HS-27A (cell line): ENCODE measurements at places on chromosomes 4 and X.

GRCh38 chr4:159673221-159673620 is 570.3 kb downstream of the RAPGEF2 start:
- no peak for DNase-seq

GRCh38 chr4:97367878-97368277 is 775.4 kb downstream of the STPG2 start:
- DNase-seq: no peak

- DNase-seq: no peak
These were observed 236.2 kb upstream of the SFRP2 start for GRCh38 chr4:154025110-154025509.

- no peak for DNase-seq
These were observed 418.0 kb downstream of the SH2D1A start for GRCh38 chrX:124764354-124764753.

DNA sequence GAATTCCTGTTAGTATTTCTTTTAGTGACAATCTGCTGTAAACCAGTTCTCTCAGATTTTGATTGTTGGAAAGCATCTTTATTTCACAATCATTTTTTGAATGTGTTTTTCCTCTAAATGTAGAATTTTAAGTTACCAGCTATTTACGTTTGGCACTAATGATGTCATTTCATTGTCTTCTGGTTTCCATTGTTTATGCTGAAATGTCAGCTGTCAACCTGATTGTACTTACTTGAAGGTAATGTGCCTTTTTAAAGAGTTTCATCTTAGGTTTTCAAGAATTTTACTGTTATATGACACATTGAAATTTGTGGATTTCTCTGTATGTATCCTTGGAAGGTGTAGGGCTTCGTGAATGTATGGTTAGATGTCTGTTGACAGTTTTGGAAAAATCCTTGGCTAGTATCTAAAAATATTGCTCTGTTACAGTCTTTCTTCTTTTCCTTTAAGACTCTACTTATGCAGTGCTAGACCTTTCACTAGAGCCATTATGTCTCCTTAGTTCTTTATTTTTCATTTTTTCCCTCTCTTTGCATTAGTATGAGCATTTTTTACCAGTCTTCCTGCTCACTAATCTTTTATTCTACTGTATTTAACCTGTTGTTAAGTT is 30.4 kb downstream of the SMAD1 start:
- no peak for DNase-seq

- no peak for DNase-seq
These were observed 24.0 kb downstream of the ASB9 start for GRCh38 chrX:15245896-15246295.

DNA sequence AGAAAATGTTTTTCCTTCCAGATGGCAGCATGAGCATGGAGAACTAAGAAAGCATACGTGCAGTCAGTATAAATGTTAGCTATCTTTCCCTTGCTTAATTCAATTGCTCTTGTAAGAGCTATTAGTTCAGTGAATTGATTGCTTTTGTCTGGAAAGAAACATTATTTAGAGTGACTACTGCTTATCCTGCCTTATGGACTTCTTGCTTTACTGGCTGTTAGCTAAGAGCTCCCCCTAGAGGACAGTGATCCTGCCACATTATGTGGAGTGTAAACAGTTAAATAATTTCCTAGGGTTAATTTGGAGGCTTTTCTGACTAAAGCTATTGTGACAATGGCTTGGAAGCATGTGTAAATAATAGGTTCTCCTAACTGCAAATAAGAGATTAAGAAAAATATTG is 1402.4 kb downstream of the FAM133A start:
- no peak for DNase-seq

- DNase-seq: no peak
These were observed 10.3 kb downstream of the NOCT start for GRCh38 chr4:139025841-139026240.

DNA sequence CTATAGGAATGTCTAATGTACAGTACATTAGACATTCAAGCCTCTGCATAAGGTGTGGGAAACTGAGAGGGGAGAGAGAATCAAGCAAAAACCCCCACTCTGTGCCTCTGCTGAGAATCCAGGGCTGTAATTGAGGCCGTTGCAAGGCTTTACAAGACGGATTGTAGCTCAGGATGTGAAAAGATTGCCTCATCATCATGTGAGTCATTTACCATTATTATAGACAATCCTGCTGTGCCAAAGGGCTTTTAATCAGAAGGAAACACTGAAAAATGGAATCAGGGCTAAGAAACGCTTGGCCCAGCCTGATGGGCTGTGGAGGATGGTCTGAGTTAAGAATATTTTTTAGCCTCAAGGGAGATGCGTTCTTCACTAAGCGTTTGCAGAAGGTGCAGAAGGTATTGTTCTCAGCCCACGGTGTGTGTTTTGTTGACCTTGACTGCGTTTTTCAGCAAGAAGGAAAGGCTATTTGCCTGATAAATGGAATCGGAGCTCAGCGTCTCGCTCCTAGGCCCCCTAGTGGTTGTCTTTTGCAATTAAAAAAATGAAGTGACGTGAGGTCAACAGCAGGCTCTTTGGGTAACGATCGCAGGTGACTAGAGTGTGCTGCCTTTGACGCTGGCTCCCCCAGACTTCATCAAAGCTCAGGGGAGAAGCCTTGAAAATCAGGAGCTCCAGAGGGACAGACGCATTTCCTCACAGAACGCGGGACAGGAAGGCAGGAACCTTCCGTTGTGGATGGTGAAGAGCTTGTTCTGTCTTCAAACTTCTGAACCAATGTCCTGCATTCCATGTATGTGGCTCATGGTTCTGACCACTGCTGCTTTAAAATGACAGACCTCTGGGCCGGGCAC is 18.1 kb upstream of the CHRNA9 start:
- peak; percentile 43 for DNase-seq

DNA sequence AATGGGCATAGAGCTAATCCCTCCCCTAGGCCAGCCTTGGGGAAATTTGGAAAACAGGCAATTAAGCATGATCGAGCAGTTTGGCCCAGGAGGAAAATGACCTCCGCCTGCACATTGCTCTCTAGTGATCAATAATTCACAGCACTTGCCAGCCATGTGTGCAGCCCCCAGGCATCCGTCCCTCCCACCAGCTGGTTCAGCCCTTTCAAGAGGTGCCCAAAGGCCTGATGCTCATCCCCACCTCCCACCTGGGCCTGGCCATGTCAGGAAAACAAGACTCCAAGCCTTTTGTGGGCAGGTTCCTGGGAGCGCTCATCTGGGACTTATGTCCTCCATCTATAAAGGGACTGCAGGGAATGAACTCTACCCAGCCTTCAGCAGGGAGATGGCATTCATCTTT is 17.5 kb upstream of the PPP2R2C start:
- no peak for DNase-seq

DNA sequence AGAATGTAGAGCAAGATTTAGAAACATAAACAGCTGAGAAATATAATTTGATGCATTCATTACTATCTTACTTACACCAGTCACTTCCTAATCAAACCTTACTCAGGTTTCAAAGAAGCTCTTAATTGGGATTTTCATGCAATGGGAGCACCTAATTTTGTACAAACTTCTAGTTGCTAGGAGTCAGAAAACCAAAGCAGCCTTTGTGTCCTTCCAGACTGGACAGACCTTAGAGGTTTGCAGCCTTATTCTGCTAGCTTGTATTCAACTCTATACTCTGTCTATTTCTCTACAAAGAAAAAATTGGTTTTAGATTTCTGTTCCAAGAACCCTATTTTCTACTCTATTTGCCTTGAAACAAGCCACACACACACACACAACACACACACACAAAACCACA is 19.4 kb downstream of the GABRA2 start:
- no peak for DNase-seq

DNA sequence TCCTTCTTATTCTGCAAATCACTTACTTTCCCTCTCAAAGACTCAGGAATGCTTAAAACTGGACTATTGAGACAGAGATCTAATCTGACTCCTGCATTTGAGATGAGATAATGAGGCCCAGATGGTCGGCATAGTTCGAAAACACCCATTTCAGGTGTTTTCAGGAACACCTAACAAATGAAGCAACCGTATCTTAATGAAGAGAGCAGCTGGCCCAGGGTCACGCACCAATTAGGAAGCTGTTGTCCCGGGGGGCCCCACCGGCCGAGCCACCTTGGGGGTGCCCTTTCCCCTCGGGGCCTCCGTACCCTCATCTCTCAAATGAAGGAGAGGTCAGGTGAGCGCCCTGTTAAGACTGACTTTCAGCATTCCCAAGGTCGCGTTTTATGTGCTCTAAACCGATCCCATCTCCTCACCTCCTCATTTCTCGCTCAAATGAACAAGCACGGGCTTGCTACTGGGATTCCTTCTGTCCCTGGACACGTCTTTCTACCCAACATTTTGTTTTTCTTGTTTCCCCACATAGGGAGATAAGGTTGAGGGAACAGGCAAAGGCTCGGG is 824 bp downstream of the LRPAP1 start:
- no peak for DNase-seq

DNA sequence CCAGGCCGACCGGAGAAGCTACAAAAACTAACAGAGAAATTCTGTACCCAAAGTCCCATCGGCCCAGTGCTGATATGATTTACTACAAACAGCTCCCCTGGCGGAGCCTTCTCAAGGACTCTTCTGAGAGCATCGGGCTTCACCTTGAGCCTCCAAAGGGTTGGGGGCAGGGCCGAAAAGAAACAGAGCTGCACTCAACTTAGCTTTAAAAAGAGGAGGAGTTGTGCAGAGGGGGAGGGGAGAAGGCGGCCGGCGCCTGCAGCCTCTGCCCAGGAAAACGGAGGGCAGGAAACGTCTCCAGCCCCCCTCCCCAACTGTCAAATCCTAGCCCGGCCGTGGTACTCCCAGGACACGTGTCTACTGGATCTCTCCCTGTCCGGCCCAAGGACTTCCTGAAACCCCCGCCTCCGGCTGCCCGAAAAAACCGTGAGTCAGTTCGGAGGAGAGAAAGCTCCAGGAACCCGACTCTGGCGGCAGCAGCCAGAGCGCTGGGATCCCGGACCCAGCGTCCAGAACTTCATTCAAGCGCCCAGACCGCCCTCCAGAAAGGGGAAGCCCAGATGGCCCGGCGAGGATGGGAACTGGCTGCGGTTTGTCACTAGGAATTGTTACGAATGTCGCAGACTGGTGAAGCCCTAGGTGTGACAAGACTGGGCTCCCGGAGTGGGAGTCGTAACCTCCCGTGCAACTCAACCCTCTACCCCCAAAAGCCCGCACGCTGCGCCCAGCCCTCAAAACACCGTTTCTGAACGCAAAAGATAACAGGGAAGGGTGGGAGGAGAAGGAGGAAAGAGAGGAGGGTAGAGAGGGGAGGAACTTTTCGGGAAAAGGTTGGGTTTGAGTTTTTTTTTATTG is 973 bp downstream of the ADAMTS3 start:
- peak; percentile 72 for DNase-seq

DNA sequence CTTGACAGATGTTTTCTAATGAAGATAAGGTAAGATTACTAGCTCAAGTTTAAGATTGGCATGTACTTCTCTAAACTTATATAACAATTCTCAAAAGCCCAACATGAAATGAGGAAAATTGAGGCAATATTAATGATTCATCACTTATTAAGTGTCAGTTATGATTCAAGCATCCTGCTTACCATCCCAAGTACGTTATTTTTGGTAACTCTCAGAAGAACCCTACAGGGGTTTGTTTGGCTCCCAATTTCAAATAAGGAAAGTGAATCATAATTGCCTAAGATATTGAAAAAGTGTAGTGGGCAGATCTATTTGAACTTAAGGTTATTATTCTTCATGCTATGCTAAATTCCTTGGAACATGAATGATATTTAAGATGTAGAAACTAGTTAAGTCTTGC is 387.9 kb upstream of the TENM3 start:
- DNase-seq: no peak

- no peak for DNase-seq
These were observed 357.4 kb downstream of the STIM2 start for GRCh38 chr4:27218013-27218412.

- no peak for DNase-seq
These were observed 19.3 kb upstream of the VCX2 start for GRCh38 chrX:8190341-8190830.

GRCh38 chrX:35461164-35461563 is 337.0 kb upstream of the MAGEB16 start:
- DNase-seq: no peak

- DNase-seq: no peak
These were observed 1646.2 kb upstream of the TENM3 start for GRCh38 chr4:180596888-180597483.

DNA sequence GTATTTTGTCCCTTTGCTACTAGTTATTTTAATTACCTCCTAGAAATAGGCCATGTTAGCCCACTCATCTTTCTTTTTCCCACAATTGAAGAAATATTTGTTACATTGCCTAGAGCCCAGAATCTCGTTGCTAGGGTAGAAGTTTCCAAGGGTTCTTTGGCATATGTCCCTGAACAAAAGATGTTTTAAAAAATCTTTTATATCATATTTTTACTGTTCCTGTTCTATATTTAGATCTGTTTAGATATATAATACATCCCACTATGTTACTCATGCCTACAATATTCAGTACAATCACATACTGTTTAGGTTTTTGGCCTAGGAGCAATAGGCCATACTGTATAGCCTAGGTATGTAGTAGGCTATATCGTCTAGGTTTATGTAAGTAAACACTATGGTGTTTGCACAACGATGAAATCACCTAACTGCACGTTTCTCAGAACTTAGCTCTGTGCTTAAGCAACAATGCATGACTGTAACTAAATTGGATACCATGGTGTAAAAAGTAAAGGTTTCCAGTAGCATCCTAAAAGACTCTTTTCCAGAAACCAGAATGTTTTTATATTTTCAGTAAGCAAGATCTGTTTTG is 236.0 kb upstream of the SLIT2 start:
- no peak for DNase-seq

GRCh38 chrX:44343412-44344141 is at the start of gene EFHC2:
EFHC2 (minus strand) TSS chrX:44343672; CDS start chrX:44343588, 84 bp downstream.
- DNase-seq: no peak

- DNase-seq: peak; percentile 66
These were observed at the start of gene UBE2A for GRCh38 chrX:119574394-119575266. UBE2A (plus strand) TSS chrX:119574563; CDS start chrX:119574712, 149 bp downstream.

- no peak for DNase-seq
These were observed 66.9 kb upstream of the PROM1 start for GRCh38 chr4:16150716-16151115.

GRCh38 chr4:90165883-90166282 is 38.7 kb downstream of the CCSER1 start:
- DNase-seq: no peak

DNA sequence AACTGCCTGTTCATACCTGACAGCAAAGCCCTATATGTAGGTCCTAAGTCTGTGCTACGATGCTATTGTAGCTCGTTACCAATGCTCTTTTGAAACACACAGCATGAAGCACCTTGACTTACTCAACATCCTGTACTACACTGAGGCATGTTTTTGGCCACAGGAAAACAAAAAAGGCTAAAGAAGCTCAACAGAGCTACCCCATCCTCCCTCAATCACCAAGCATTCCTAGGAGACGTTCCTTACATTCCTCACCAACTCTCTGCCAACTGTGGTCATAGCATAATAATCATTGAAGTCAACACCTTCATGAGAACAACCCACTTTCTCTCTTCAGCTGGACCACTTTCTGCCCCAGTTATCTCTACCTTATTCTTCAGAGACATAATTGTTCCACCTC is 73.7 kb upstream of the SLC25A43 start:
- DNase-seq: no peak
